ENCODE measurements at places on chromosomes 12 and 14.

GRCh38 chr14:83867566-83868225 is 1662.2 kb upstream of the FLRT2 start:
- DNase-seq = no peak

DNA sequence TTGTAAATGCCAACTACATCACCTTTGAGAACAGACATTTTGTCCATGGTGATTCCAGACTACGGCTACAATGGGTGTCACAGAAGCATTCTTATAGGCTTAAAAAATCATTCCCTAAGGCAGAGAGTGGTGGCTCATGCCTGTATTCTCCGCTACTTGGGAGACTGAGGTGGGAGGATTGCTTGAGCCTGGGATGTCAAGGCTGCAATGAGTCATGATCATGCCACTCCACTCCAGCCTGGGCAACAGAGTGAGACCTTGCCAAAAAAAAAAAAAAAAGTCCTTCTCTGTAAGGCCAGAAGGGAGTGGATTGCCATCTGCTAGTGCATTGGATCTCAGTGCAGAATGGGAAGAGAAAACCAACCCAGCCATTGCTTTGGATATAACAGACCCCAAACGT is 522.5 kb downstream of the VRK1 start:
- no peak for DNase-seq

GRCh38 chr12:112159146-112159541 is 33.8 kb downstream of the TRAFD1 start:
- no peak for DNase-seq

GRCh38 chr12:5902736-5903135 is 42.3 kb downstream of the ANO2 start:
- no peak for DNase-seq

- DNase-seq = no peak
Observed at GRCh38 chr14:53325176-53325806, 172.2 kb upstream of the DDHD1 start.

DNA sequence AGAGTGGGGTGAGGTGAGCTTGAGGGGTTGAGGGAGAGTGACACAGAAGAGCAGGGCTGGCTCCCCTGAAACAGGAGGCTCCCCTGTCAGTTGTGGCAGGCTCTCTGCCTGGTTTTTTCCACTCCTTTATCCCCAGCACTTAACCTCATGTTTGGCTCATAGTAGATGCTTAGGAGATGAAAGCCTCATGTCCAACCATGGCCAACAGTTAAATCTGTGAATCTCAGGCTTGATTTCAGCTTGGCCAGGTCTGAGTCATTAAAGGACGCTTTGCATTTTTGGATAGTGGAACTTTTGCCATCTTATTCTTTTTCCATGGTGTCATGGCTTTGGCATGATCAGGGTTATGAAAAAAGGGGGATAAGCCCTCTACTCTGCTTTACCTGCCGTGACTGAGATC is 117.2 kb downstream of the CACNA1C start:
- no peak for DNase-seq

DNA sequence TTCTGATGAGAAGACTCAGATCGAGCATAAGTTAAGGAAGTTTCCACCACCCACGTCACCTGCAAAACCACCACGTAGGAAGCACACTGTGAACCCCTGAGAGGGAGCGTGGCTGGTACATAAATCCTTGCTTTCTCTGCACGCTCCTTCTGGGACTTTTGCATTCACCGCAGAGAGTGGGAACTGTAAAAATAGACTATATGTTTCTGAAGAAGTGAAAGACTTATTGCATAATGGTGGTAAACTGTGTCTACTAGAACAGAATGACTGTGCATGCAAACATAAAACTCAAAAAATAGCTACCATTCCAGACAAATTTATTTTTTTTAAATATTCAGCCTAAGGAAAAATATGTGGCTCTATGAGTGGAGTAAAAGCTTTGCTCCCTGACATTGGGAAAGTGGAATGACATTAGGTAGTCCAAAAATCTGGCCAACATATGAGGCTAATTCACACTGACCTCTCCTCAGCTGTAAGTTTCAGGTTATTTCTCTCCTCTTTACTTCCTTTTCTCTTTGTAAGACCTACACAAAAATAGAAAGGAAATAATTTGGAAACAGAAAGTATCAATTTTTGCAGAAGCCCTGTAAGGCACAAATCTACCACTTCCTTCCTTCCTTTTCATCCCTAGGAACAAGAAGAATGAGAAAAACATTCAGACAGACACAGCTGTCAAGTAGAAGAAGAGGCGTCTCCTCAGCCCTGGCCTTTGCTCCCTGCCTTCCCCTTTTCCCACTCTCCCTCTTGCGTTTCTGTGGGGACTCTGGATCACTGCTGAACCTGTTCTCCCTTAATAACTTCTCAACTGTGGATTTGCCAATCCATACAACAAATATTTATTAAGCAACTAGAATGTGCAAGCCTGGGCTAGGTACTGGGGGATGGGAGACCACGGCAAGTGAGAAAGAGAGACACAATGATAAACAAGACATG is 264.3 kb upstream of the FOXN3 start:
- DNase-seq = peak; percentile 20

- DNase-seq = no peak
Observed at GRCh38 chr12:51997136-51997535, 9.6 kb upstream of the TAMALIN start.

GRCh38 chr12:3833670-3834310 is 39.4 kb downstream of the PARP11 start:
- DNase-seq = no peak

- peak; percentile 14 for DNase-seq
Observed at GRCh38 chr12:24838531-24838950, 110.4 kb downstream of the BCAT1 start.

DNA sequence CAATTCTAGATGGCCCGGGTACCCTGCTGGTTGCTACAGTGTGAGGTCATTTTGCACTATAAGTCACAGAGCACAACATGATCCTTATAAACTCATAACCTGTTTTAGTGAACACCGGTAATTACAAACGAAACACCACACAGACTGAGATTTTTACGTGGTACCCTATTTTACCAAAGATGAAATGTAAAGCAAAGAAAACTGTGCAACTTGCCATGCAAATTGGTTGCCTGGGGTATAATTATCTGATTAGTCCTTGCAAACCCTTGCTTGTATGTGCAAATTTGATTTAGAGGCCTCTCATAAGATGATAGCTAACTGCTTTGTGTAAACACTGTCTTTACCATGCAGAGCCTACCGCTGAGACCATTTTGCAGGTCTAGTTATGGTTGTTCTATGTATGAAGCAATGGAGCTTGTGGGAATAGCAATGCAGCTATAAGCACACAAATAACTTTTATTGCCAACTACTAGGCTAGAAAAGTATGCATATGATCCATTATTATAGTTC is 372.1 kb upstream of the FAR2 start:
- DNase-seq = no peak

- DNase-seq = no peak
Observed at GRCh38 chr12:105805730-105806399, 332.9 kb downstream of the NUAK1 start.

- no peak for DNase-seq
Observed at GRCh38 chr14:33404964-33405574, 466.4 kb downstream of the NPAS3 start.

DNA sequence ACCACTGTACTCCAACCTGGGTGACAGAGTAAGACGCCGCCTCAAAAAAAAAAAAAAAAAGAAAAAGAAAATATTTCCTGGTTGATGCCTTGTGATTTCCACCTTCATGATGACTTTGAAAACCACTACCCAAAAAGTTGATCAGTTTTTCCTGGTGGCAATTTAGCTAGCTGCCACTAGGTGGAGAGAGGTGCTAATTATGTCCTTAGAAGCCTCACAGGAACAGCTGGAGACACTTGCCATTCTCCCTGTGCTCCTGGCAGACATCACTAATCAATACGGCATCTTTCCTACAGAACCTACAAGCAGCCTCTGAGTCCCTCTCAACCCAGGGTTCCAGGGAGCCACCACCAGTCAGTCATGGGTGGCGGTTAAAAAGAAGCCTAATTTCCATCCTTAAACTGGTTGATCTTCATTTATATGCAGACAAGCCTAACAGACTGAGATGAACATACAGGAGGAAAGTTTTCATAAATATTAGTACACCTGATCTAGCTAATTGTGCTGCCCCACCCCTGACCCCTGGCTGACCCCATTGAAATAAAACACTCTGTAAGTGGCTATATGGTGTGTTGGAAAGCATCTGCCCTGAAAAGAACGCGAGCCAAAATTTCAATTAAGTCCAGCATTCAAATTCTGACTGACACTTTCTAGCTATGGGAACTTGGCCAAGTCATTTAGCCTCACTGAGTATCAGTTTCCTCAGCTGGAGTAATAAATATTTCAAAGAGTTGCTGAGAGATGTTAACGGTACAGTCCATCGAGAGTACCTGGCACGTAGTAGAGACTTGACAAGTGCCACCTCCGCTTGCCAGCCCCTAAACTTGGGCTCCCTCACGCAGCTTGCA is 6.2 kb upstream of the OAS1 start:
- peak; percentile 66 for DNase-seq

Data from CD4-positive, alpha-beta T cell treated with Interleukin-15 for 4 hours (primary cell).